NCI-H1417 (cell line): ENCODE measurements at places on chromosomes 11 and 22.

DNA sequence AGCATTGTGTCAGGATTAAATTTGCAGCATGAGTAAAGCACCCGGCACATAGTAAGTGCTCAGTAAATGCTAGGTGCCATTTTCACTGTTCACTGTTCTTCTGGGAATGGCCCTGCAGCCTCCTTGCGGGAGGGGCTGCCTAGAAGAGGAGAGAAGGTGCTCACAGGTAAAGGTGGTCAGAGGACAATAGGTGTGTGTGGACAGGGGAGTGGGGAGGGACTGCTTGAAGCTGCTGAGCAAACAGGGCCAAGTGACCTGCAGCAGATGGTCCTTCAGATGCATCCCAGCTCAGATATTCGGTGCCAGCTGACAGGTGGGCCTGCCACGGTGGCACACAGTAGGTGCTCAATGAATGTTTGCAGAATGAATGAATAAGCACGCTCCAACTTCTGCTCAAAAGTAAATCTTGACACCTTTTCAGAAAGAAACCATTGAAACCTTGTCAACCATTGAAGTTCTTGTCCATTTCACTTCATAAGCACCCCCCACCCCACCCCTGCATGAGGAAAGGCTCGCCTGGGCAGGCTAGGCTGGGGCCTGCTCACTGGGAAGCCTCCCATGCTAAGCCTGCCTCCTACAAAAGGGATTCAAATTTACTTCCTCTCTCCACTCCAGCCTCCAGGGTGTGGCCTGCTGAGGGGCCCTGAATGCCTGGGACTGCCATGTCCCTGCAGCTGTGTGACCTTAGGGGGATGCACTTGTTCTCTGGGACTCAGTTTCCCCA, 1.6 kb downstream of the KIAA0930 start:
- DNase-seq: no peak

GRCh38 chr11:130721023-130721681, 195.1 kb downstream of the SNX19 start:
- no peak for DNase-seq

DNA sequence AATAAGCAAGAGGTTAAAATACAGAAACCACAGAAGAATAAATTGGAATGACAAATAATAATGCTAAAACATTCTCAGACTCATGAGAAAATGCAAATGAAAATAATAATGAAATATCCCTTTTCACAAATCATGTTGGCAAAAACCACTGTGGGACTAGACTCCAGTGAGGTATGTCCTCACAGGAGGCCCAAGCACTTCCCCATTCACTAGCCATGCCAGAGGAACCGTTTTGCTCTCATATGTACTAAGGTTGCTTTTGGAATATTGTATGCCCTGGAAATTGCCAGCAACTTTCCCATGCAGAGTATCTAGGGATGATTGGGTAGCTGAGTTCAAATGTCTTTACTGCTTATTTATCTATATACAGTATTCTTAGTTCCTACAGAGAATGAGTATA, 106.2 kb upstream of the CHORDC1 start:
- DNase-seq: no peak

- DNase-seq: no peak
Observed at GRCh38 chr11:126917531-126918204, 82.9 kb downstream of the KIRREL3 start.
